ENCODE measurements at places on chromosomes 7 and 10.

DNA sequence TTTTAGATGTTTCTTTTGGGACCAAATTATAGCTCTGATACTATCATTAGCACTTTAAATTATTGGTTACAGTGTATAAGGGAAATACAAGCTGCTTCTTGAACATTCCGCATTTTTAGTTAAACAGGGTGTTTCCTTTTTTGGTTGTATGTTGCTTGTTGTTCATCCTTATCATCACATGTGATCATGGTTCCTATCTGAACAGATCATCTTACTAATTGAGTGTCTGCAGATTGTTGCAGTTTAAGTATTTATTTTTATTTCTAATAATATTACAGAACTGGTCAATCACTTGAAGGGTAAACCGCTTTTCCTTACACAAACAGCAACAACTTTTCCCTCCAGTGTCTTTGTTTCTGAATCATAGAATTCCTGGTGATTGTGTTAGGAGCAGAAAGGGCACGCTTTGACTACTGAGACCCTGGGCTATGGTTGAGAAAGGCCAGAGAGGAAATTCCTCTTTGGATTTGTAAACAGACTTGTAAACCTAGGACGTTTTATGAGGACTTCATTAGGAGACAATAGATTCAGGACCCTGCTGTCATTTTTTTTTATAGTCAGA, 37.2 kb downstream of the CHN2 start:
- DNase-seq: peak; percentile 22

DNA sequence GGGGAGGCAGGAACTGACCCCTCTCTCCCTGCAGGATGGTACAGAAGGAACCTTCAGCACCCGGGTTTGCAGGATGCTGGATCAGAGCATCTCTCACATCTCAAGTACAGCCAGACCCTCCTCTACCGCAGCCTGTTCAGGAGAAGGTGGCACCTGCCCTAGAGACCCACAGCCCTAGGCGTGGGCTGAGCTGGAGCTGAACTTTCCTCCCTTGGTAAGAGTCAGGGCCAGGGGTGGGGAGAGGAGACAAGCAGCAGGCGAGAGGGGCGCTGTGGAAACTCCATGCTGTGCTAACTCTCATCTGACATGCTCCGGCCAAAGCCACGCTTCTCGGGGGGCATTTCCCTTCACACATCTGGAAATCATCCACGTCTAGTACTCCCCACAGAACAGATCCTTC, 154.4 kb downstream of the DIP2C start:
- DNase-seq: no peak

DNA sequence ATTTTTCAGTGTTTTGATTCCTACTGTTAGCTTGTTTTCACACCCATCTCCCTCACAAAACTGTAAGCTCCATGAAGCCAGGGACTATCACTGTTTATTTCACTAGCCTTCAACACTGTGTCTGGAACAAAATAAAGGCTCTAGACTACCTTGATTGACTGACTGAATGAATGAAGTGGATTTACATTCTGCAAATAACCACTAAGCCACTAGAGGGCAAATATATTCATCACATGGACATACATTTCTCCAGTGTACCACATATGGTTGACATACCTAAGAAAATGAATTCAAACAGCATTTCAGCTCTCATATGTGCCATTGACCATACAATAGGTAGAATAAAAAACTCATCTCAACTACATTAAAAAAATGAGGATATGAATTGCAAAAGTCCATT, 185.9 kb downstream of the RAB11FIP2 start:
- DNase-seq: no peak

GRCh38 chr7:149457766-149458165, 3.1 kb downstream of the ZNF777 start:
- DNase-seq: no peak

- no peak for DNase-seq
Measured at GRCh38 chr7:149846436-149847046, 8.4 kb downstream of the ZNF862 start.

DNA sequence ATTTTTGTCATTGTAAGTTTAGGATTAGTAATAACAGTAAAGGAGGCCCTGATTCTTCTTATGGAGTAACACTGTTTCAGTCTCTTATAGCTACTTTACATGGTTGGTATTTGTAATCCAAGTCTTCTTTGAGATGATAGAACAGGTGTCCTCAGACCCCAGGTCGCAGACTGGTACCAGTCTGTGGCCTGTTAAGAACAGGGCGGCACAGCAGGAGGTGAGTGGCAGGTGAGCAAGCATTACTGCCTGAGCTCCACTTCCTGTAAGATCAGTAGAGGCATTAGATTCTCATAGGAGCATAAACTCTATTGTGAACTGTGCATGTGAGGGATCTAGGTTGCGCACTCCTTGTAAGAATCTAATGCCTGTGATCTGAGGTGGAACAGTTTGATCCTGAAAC, 77.3 kb downstream of the STK31 start:
- peak; percentile 67 for DNase-seq

All from NCI-H510A treated with DMSO at 0.1 percent for 48 hours (cell line).